ENCODE measurements at places on chromosomes 6 and 20.

- no peak for DNase-seq
Observed at GRCh38 chr6:121222656-121223055, 111.6 kb downstream of the TBC1D32 start.

DNA sequence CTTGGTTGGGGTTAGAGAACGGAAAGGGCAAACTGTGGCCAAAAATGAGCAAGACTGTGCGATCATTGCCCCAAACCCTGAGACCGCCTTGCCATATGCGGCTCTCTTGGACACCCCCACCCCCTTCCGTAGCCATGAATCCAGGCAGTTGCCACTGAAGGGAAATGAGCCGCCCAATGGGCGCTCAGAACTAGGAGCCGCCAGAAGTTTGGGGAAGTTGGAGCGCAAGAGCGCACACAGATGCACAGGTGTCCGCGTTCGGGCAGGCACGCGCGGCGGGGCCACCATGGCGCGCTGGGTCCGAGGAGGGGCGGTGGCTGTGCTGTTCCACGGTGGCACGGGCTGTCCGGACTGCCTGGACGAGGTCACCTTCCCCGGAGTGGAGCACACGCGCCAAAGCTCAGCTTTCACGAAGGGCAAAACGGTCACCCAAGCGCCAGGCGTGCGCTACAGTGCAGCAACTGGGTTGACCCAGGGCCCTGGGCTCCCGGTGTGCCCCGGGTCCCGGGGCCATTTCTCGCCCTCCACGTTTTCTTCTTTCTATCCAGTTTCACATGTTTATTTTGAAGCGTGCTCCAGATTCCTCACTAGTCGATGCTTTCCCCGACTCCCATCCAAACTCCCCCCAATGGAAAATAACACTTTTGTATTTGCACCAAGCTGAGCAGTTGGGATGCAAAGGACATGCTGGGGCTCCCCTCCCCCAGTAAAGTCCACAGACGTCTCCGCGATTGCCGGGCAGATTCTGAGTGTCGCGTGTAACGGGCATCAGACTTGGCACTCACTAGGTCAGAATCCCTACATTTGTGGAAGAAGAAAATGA lies 906 bp upstream of the PDE10A start:
- DNase-seq, result no peak

GRCh38 chr20:327186-328026 lies 2.1 kb downstream of the SOX12 start:
- peak; percentile 71 for DNase-seq

DNA sequence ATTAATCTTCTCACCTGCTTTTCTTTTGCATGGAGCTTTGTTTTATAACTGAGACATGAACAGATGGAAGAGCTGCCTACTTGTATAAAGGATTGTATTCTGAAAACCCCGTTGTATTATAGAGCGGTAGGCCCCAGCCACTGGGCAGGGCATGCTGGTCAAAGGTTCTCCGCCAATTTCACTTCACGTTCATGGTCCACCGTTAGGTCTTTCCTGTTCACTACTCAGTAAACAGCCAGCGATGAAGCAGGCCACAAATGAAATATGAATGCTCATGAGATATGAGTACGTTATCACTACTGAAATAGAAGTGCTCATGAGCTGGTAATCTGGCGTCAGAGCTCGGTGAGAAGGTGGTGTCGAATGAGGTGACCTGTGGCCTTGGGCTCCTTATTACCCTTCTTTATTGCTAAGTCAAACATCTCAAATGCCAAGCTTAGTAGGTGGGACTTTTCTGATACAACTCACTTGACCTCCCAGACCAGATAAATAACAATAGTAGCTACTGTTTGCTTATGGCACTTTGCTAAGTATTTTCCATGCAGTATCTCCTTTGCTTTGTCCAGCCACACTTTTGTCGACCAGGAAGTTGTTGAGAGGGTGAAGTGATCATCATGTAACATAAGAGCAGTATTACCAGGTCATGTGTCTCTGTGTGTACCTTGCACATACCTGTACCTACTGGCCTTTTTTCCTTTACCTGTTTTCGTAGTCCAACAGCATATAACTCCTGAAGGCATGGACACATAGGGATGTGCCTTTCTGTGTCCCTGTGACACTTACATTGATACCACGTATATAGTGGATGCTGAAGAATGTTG lies 16.7 kb downstream of the EDN3 start:
- no peak for DNase-seq

- no peak for DNase-seq
Observed at GRCh38 chr20:17889226-17889625, 79.4 kb downstream of the SNX5 start.

DNA sequence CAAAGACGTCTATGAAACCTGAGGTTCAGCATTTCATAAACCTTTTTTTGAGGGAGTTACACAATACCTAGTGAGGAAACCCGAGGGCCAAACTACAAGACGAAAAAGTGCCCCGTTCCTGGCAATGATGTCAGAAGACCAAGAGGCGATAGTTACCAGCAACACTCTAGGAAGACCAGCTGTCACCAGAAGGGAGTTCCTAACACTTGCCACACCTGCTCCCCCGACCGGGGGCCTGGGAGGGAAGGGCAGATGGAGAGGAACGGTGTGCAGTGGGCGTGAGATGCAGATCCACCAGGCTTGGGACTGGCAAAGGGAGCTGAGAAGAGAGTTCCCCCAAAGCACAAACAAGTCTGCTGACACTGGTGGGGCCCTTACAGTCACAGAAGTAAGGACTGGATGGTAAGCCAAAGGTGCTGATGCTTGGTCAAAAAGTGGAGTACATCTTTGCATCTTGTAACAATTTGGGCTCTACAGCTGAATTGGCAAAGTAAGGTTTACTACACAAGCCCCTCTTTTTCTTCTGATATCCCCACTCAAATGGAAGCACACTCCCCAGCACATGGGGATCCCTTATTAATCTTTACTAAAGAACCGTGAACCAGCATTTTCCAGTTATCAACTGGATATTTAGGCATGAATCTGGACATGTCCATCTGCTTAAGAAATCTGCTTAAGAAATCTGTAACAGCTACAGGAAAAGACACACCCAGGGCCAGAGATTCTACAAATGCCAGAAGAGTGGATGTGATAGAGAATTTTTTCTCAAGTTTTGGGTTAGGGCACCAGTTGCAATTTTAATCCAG lies 38.5 kb downstream of the PANK2 start:
- DNase-seq, result no peak

GRCh38 chr6:90610301-90610750 lies 23.5 kb upstream of the MAP3K7 start:
- no peak for DNase-seq

DNA sequence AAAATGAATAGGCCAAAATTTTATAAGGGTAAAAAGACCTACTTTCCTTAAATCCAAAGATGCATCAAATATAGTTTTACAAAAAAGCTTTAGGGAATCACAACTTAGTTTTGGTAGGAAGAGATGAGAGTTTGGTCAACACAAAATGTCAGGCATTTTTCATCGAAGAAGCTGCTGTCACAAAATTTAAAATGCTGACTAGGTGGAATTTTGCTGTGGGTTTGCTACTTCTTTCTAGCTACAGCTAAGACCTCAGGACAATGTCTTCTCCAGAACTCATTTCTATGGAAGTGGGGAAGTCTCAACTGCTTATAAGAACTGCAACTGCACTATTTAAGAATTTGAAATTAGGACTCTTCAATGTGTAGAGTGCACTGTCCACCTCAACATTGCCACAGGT lies 351.1 kb downstream of the HAO1 start:
- no peak for DNase-seq

DNA sequence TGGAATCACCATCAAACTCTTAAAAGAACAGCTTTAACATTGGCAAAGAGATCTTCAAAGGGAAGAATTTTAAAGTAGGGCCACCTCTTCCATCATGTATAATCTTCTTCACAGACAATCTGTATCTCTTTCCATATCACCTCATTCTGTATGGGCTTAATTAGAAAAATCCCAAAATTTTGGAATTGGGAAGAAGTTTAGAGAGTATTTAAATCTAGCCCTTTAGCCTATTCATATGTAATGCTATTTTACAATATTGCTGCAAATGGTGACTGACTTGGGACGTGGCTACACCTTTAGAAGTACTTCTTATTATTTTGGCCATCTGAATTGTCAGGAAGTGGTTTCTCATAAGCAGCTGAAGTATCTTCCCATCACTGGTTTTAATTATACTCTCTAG lies 474.3 kb downstream of the RFPL4B start:
- no peak for DNase-seq

- no peak for DNase-seq
Observed at GRCh38 chr20:8115436-8115835, 16.6 kb upstream of the PLCB1 start.

GRCh38 chr6:155493694-155494143 lies 38.1 kb upstream of the NOX3 start:
- DNase-seq, result no peak

GRCh38 chr20:23120936-23121750 lies 35.0 kb upstream of the CD93 start:
- DNase-seq, result no peak

DNA sequence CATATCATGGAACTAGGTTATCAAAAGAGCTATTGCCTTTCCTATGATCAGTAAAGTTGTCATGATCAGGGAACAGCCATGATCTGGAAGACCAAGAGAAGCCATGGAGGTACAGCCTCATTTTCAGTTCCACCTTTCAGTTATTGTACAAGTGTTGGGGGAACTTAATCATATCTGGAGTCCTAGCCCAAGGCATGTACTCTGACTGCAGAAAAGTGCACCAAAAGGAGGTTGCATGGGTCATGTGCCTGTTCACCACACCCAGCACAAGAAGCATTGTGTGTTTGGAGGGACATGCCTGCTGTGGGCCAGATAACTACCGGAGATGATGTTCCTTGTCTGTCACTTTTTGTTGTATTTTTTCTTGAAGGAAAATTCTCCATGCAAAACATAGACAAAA lies 185.8 kb upstream of the MAN1A1 start:
- no peak for DNase-seq

DNA sequence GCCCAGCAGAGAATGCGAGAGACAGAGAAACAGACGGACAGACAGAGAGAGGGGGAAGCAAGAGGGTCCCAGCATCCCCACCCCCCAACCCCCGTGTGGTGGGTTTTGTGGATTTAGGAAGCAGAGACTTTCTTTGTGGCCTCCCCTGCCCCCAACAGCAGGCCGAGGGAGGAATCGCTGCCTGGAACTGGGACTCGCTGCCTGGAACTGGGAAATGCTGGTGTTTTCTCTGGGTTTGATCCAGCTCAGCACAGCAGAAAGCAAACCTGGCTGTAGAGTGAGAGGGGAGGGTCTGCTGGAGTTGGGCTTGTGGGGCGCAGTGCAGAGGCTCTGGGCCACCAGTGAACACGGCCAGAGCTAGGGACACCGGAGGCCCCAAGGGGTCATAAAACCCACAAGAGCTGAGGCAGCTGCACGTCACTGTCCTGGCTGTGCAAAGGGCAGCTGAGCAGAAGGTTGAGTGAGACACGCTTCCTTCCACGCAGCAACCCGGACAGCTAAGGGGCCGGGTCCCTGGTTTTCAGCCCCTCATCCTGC lies 181.8 kb downstream of the TAF4 start:
- no peak for DNase-seq

GRCh38 chr20:14997791-14998190 lies 660.4 kb upstream of the FLRT3 start:
- no peak for DNase-seq

DNA sequence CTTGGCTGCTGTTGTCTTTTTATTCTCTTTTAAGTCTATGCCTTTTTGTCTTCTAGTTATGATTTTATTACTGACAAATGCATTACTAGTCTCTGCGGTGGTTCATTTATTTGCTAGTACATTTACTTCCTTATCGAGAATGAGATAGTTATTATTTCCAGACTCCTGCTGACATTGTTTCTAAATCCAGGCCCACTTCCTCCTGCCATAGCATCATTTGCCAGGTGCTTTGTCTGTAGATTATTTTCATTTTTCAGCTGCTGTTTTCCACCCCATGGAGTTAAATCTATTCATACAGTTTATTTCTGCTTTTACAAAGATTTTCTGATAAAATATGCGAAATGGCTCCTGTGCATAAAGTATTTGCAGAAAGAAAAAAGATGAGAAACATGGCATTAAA lies 459.7 kb downstream of the MMUT start:
- DNase-seq, result no peak

GRCh38 chr6:15152700-15153099 lies 93.2 kb upstream of the JARID2 start:
- no peak for DNase-seq

DNA sequence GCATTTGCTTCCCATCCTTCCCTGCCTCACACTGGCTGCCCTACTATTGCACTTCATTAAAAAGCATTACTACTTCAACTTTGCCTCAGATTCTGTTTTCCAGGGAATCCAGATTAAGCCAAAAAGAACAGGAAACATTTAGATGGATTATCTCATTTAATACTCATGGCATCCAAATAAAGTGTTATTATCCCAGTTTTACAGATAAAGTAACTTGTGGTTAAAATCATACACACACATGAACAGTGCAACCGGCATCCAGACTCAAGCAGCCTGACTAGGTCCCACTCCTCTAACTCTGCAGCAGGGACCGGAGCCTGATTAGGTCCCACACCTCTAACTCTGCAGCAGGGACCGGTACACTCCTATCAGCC lies 72.3 kb downstream of the GPR6 start:
- no peak for DNase-seq
